ENCODE measurements at places on chromosomes 2 and 18. TPM values are rescaled to one million over a fixed set of nuclear protein-coding genes. Genes with fewer than 3 reads are reported as not detected.

Gene C2orf80
- not detected for total RNA-seq

Gene UNC80
- not detected for total RNA-seq

Gene PLEK
- 0.22 TPM for total RNA-seq

Gene COLEC12
- 30.2 TPM for total RNA-seq
